Stimulated activated CD8-positive, alpha-beta memory T cell treated with anti-CD3 and anti-CD28 coated beads, Interleukin-4, amount 100 ng/mL, for 1 hour (primary cell): ENCODE measurements at places on chromosomes 6 and 20.

GRCh38 chr6:147246853-147247635 lies 42.8 kb downstream of the STXBP5 start:
- DNase-seq = no peak

GRCh38 chr6:14373648-14374437 lies 256.3 kb downstream of the CD83 start:
- DNase-seq = no peak

GRCh38 chr6:137776256-137776655 lies 90.8 kb upstream of the TNFAIP3 start:
- DNase-seq = no peak

GRCh38 chr6:96816301-96816817 lies 20.9 kb downstream of the GPR63 start:
- DNase-seq = no peak

DNA sequence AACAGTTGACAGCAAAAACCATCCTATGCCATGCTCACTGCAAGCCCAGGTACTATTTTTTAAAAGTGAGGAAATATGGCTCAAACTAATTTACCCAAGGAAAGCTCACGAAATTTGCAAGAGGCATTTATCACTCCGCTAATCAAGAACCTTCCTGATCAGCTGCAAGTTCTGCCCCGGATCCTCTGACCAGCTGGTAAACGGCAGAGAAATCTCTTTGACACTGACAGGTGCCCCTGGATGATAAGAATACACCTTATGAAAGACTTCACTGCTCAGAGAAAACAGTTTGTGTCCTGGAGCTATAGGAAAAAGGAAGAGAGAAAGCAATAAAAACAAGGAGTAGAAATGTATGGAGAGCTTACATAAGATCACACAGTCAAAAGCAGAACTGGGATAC lies 6.4 kb downstream of the CNKSR3 start:
- DNase-seq = no peak

DNA sequence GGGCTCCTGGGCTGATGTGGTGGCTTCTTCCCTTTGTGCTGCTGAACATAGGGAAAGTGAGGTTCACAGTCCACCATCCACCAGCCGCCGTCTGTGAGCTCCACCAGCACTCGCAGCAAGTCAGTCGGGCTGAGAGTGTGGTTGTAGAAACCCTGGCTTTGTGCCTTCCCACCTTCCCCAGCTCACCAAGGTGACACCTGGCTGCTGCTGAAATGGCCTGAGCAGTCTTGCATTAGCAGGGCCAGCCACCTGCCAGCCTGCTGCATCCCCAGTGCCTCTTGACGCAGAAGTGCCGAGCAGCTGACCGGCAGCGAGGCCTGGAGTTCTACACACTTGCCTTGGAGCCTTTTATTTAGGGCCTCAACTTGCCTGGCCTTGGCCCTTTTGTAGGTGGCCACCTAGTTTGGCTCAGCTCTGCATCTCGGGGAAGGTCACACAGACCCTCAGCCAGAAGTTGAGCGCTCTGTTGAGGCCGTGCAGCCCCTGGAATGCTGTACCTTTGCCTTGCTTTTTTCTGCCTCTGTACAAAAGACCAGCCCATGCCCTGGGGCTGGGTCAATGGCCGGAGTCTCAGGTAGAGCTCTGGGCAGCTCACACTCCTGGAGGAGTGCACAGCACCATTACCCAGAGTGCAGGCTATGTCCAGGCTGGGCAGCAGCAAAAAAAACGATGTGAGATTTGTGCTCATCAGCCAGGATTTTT lies 76.5 kb downstream of the PTPN1 start:
- no peak for DNase-seq

- no peak for DNase-seq
These were observed 55.8 kb downstream of the KIF6 start for GRCh38 chr6:39669207-39669972.

DNA sequence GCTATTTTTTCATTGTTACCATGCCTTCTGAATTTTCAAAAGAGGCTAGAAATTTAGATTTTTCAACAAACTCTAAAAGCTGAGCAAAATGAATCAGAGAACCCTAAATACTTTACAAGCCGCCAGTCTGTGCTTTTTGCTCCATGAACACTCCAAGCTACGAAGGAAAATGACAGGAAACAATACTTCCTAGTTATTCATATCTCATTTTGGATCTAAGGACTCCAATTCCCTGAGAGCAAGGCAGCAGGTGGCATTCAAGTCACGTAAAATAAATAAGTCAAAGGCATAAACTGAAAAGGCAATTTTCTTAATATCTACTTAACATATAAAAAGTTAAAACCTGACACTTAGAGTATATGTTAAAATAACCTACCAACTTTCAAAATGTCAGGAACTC lies 50.6 kb downstream of the PDSS2 start:
- DNase-seq = no peak

GRCh38 chr20:14386726-14387125 lies 49.3 kb upstream of the FLRT3 start:
- DNase-seq = no peak

DNA sequence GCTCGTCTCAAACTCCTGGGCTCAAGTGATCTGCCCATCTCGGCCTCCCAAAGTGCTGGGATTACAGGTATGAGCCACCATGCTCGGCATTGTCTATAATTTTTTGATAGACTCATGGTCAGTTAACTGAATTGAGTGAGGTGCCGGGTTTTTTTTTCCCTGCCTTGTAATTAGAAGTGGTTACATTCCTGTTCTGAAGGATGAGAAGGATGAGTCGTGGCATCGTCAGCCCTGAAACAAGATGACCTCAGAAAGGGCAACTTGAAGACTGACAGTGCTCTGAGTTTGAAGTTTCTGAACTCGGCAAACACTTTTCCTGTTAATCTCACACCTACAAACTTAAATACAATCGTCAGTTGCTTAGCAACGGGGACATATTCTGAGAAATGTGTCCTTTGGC lies 158.7 kb upstream of the PDE10A start:
- DNase-seq = no peak

DNA sequence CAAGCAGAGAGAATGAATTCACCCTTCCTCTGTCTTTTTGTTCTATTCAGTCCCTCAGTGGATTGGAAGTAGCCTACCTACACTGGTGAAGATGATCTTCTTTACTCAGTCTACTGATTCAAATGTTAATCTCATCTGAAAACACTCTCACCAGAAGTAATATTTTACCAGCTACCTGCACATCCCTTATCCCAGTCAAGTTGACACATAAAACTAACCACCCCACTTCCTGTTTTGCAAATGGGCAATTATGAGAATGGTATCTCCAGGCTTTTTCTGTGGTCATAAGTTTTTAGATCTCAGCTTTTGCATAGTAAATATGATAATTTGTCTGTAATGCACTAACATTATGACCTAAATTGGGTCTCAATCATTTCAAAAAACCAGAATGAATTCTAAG lies 228.8 kb upstream of the ECI2 start:
- no peak for DNase-seq

DNA sequence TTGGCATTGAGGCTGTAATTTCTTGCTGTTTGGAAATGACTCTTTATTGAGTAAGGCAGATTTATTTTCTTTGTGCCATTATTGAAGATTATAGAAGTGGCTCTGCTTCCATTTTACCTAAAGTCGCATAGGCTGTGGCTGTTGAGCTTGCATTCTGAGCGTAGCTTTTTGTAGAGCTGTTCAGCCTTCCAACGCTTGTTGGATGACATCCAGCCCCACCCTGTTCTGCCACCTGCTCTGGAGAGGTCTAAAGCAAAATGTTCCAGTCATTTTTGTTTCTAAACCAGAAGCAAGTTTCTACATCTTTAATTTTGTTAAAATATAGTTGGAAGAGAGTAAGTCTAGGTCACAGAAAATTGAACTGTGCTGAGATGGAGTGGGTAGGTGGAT lies 24.4 kb downstream of the UST start:
- DNase-seq = no peak

- DNase-seq = no peak
These were observed 30.4 kb downstream of the NSFL1C start for GRCh38 chr20:1436263-1436662.

GRCh38 chr6:45387236-45387635 lies 9.5 kb upstream of the SUPT3H start:
- DNase-seq = no peak

DNA sequence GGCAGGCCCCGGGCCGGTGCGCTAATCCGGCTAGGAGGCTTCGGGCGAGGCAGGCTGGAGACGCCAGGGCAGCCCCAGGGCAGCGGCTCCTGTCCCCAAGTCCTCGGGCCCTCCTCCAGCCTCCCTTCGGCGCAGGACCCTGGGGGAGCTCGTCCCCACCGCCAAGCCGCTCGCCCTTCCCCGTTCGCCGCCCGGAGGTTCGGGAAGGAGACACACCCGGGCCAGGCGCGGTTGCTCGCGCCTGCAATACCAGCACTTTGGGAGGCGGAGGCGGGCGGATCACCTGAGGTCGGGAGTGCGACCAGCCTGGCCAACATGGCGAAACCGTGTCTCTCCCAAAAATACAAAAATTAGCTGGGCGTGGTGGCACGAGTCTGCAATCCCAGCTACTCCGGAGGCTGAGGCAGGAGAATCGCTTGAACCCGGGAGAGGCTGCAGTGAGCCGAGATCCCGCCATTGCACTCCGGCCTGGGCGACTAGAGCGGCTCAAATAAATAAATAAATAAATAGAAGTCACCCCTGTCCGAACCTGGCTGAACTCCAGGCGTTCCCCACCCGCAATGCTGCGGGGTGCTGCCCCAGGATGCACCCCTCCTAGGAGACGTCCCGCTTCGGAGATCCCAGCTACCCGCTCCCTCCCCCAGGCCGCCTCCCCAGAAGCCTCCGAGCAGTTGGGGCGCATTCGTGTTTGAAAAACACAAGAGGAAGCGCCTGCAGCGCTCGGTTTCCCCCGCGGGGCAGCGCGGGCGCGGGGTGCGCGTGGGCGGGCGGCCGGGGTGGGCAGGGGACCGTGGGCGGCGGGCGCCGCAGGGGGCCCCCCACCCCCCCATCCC lies 27.5 kb downstream of the SERPINB9 start:
- no peak for DNase-seq

- DNase-seq = no peak
These were observed 399.7 kb upstream of the ADGRB3 start for GRCh38 chr6:68235326-68235784.

DNA sequence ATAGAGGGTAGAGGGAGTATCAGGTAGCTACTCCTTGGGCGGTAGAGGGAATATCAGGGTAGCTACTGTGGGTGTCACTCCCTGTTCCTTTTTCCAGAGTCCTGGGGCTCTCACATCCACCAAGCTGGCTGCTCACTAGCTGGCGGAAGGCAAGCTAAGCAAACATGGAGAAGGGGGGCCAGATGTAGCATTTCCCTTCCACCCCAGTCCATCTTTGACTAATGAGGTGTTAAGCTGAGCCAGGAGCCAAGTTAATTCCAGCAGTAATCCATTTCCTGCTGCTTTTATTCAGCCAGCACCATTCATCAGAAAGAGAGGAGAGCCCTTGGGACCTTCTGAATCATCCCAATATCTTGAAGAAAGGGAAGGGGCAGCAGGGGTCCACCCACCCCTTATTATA lies 330.0 kb downstream of the ZFAND3 start:
- DNase-seq = no peak

DNA sequence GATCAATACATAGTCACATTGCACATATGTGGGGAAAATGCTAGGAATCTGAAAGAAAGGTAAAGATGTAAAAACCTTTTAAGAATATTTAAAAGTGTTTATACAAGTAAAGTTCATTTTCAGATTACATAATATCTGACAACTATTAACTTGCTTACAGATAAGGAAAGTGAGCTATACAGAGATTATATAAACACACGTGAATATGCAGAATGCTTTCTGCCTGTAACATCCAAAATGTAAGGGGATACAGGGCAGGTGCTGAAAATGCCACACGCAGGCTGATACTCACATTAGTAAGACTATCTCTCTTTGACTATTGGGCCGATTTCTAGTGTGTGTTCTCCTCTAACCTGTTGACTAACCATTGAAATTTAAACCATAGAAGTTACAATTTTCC lies 17.9 kb upstream of the MAP7 start:
- no peak for DNase-seq

DNA sequence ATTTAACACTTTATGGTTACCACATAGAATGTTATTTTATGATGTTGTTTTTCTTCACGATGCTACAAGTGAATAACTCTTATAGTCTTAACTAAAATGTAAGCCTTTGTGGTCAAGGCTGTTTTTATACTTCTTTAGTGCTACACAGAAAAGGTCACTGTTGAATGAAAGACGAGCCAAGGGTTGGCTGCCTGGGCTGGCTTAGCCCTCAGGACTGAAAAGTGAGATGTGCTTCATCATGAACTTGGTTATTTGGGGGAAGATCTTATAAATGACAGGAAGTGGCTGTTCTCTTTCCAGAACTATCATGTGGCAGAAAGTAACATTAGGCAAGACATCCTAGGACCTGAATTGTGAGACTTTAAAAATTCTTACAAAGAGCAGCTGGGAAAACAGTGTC lies 404.0 kb downstream of the BTBD3 start:
- DNase-seq = no peak

DNA sequence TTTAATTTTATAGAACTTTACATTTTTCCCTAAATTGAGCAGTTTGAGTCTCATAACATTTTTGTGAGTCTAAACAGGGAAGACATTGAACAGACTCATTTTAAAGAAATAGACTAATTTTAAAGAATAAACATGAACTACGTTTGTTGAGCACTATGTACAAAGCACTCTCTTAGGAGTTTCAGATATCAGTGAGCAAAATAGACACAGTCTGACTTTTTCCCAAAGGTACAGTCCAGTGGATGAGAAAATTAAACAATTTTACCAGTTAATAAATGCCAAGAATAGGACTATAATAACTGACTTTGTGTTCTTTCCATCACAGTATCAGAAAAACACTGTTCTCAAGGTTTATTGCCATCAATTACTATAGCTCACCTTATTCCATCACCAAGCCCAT lies 18.1 kb downstream of the OPRM1 start:
- no peak for DNase-seq

- no peak for DNase-seq
These were observed 35.7 kb downstream of the COL21A1 start for GRCh38 chr6:56211724-56212123.

GRCh38 chr20:63492982-63493381 lies 5.9 kb downstream of the EEF1A2 start:
- no peak for DNase-seq

- no peak for DNase-seq
These were observed 277.0 kb downstream of the CDKAL1 start for GRCh38 chr6:20811109-20811761.

DNA sequence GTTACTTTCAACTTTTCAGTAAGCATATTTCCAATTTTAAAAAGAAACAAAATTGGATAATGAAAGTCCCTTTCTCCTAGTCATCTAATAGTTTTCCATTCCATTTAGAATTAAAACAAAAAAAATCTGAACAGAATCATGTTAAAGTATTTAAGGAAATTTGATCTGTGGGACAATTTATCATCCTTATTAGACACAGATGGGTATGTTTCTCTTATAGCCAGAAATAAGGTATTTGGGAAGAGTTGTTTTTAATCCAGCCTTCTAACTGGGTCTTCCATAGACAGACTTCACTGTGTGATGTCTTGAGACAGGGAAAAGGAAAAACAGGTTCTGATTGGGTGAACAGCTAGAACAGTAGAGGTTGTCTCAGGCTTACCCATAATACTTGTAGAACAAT lies 39.5 kb upstream of the STXBP5 start:
- DNase-seq = no peak

GRCh38 chr6:13413466-13413862 lies 73.9 kb downstream of the GFOD1 start:
- no peak for DNase-seq

- no peak for DNase-seq
These were observed 42.2 kb upstream of the TPD52L1 start for GRCh38 chr6:125111219-125111983.
